Neuronal stem cell (in vitro differentiated cells): ENCODE measurements at places on chromosomes 16 and 17.

DNA sequence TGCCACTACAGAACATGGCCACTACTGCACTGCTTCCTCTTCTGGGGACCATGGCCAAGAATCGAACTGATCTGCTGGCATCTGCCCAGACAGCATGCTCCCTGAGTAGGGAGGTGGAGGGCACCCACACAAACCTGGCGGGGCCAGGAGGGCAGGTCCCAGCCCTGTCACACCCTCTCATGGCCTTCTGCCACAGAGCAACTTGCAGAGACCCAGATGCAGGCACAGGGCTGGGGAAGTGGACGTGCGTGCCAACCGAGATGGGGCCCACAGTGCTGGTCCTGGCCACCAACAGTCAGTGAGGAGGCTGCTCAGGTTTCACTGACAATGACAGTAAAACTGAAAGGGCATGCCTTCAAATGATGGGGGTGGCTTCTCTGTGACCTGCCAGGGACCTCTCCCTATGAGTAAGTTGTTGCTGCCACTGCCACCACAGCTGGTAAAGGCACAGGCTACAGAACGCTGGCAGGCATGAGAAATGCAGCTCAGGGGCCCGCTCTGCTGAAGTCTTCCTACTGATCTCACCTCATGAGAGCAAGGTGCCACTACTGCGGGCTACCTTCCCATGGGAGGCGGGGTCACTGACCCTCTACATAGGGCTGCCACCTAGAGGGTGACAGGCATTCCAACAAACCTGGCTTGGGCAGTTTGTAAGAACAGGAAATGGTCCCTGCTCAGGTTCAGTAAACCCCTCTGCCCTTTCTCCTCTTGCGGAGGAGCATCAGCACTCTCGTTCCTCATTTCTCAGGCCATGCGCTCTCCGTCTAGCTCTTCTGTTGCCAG, 15.5 kb downstream of the HIC1 start:
- DNase-seq = no peak

DNA sequence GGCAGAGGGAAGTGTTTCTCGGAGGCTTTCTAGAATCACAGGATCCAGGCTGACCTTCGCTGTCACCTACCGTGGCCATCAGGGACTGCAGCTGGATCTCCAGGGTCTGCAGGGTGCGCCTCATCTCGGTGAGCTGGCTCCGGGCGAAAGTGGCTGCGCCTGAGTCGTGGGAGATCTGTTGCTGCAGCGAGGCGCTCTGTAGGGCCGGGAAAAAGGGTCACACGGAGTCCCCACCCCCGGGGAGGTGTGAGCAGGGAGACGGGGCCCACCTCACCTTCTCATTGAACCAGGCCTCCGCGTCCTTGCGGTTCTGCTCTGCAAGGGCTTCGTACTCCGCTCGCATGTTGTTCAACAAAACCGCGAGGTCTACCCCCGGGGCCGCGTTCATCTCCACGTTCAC, 2.9 kb downstream of the KRT28 start:
- DNase-seq = no peak

DNA sequence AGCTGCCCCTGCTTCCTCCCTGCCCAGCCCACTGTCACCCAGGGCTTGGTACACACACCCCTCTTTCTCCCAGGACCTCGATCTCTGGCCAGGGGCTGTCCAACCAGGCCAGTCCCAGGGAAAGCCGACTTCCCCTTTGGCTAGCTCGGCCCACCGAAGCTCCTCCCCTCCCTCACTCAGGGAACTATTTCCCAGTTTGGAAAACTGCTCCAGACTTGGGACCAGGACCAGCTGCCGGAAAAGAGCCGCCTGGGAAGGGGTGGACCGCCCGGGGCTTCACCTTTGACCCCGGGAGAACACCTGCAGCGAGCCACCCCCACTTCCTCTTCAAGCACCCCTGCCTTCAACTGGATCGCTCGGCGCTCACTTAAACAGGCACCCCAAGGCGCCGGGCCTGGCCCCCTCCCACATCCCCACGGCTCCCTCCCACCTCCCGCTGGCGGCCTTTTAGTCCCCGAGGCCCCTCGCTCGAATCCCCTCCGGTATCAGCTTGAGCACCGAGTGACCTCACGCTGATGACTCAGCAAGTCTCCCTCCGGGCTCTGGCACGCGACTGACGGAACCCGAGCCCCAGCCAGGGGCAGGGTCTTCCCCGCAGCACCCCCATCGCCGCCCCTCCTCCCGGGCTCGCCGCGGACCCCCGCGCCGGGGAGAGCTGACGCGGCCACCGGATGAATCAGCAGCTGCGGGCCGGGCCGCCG, 934 bp downstream of the MAFG start:
- DNase-seq = no peak

- peak; percentile 84 for DNase-seq
These were observed 13.5 kb downstream of the SPHK1 start for GRCh38 chr17:76397687-76398522.

- DNase-seq = no peak
These were observed 151.3 kb upstream of the IRX3 start for GRCh38 chr16:54437921-54438320.

- DNase-seq = no peak
These were observed 93.0 kb downstream of the GOSR1 start for GRCh38 chr17:30570191-30570590.

GRCh38 chr16:83733301-83733700, 74.5 kb upstream of the HSBP1 start:
- no peak for DNase-seq

DNA sequence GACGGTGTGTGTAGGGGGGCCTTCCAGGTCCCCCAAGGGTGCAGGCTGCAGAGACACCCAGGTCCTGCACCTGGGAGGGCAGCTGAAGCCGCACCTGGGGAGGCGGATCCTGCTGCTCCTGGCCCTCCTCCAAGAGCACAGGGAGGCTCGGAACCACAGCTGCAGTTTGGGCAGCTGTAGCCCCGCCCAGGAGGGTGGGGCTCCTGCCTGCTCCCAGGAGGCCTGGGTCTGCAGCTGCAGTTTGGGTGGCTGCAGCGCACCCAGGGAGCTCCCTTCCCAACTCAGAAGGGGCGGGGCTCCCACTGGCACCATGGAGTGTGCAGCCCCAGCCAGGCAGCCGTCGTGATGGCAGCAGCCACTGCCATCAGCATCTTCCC, 69.4 kb upstream of the NKD1 start:
- no peak for DNase-seq
